ENCODE measurements at places on chromosomes 1 and 21.

GRCh38 chr1:100794748-100795645 is 75.5 kb downstream of the VCAM1 start:
- peak; percentile 54 for DNase-seq

DNA sequence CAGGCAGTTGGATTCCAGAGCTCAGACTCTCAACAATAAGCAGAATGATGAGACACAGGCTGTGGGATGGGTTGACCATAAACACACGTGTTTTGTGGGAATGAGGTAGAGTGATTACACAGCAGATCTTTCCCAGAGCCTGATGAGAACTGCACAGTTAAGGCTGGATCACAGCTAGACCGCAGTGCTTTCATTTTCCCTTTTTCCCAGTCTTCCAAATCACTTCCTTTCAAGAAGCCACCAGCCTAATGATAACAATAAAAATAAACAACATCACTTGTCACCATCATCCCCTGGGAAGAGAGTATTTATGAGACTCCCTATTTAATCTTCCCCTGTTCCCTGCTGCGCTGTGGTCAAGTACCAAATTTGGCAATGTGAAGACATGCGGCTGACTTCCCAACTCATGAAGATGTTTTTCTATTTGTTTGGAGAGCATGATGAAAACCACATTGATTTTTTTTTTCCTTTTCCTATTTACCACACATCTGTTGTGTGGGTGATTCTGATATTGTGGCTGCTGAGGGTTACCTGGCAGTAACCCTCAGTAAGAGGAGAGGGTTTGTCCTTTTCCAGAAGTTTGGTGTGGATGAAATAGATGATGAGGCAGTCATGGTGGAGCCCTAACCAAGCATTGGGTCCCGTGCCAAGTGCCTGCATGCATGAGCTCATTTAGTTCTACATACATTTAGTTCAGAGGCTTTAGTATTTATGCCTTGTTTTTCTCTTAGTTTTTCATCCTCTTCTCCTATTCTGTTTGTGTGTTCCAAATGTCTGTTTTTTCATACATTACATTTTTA is 248.9 kb upstream of the HOOK1 start:
- DNase-seq: no peak

DNA sequence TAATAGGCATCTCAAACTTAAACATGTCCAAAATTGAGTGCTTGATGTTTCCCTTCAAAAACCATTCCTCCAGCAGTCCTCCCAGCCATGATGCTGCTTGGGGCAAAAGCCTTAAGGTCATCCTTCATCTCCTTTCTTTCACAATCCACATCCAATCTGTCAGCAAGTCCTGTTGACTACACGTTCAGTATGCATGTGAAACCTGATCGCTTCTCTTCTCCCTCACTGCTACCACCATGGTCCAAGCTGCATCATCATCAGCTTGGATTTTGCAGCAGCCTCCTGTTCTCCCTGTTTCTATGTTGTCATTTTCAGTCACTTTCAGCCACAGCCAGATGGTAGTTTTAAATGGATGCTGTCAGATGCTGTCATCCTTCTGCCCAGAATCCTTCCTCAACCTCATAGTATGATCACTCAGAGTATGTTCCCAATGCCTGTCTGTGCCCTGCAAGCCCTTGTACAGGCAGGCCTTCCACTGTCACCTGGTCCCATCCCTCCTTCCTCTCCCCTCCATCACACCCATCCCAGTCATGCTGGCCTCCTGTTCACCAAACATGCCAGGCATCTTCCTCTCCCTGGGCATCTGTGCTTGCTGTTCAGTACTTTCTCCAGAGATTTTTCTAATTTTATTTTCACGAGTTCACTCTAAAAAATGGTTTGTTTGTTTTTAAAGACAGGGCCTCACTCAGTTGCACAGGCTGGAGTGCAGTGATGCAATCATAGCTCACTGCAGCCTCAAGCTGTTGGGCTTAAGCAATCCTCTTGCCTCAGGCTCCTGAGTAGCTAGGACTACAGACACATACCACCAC is 66.0 kb downstream of the SYDE2 start:
- no peak for DNase-seq

DNA sequence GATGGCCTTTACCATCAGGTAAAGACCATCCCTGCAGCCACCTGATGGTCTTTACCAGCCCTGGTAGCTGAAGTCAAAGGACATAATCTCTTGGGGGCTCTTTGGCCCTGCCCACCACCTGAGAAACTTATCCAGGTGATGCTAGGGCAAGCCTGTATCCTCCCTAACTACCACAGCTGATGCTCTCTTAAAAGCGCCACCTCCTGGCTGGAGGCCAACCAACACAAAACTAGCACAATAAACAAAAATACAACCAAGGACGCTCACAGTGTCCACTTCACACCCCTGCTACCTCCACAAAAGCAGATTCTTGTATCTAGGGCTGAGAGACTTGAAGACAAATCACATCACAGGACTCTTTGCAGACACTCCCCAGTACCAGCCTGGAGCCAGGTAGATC is 357.1 kb upstream of the POU3F1 start:
- no peak for DNase-seq

DNA sequence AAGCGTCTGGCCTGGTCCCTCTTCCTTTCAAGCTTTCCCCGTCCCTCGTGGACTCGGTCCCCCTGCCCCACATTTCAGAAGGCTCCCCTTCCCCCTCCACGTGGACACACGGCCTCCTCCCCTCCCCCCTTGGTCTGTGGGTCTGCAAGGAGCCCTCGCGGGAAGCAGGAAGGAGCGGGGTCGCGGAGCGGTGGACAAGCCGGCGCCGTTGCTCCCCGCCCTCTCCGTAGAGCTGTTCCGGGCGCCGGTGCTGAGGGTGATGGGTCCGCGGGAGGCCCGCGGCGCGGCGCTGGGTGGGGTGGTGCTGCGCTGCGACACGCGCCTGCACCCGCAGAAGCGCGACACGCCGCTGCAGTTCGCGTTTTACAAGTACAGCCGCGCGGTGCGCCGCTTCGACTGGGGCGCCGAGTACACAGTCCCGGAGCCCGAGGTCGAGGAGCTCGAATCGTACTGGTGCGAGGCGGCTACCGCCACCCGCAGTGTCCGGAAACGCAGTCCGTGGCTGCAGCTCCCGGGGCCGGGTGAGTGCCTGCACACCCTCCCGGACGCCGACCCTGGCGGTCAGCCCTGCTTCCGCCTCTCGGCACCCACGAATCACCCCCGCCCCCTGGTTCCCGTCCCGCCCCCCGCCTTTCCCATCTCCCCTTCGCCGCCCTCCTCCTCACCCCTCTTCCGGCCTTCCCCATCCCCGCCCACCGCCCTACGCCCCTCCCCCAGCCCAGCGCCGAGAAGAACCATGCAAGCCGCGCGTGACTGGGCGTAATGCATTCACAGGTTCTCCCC is 5.3 kb downstream of the FCRLB start:
- DNase-seq: peak; percentile 47

GRCh38 chr1:3504151-3504821 is 49.8 kb downstream of the ARHGEF16 start:
- no peak for DNase-seq

GRCh38 chr1:233945573-233945972 is 41.1 kb downstream of the SLC35F3 start:
- DNase-seq: no peak

DNA sequence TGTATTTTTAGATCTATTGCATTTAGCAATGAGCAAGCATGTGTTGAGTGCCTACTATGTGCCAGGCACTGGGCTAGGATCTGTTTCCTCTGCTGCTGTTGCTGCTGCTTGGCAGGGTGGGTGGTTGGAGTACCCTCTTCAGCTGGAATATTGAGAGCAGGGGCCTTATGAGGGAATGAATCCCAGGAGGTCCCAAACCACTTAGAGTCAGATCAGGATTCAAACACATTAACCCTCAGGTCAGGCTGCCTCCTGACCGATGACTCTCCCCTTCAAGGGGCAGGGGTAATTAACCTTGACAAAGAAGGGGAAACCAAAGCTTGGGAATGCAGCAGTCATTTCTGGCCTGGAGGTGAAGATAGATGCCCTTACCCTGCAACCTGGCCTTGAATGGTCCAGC is 138.0 kb downstream of the IGSF21 start:
- no peak for DNase-seq

- no peak for DNase-seq
Observed at GRCh38 chr1:43887748-43888147, 45.9 kb upstream of the ARTN start.

- DNase-seq: no peak
Observed at GRCh38 chr21:33278721-33279120, 12.6 kb downstream of the IL10RB start.

DNA sequence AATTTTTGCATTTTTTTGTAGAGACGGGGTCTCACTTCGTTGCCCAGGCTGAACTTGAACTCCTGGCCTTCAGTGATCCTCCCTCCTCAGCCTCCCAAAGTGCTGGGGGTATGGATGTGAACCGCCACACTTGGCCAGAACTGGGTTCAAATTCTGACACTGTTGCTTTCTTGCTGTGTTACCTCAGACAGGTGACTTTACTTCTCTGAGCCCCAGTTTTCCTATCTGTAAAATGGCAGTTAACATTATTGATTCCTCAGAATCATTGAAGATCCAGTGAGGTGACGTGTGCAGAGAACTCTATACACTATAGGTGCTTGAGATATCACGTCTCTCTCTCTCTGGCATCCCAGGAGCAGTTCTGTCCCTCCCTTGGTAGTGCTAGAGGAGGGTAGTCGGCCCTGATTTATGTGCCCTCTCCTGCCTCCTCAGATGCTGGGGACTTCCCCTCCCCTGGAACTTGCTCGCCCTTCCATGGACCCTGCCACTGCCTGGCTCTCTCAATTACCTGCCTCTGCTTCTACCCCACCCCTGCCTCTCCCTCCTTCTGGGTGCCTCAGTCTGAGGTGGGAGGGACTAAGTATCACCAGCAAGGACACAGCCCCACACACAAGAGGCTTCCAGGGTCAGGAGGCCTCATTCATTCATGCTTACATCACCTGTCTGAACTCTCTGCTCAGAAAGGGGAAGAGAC is 2.8 kb upstream of the HPCA start:
- DNase-seq: no peak

DNA sequence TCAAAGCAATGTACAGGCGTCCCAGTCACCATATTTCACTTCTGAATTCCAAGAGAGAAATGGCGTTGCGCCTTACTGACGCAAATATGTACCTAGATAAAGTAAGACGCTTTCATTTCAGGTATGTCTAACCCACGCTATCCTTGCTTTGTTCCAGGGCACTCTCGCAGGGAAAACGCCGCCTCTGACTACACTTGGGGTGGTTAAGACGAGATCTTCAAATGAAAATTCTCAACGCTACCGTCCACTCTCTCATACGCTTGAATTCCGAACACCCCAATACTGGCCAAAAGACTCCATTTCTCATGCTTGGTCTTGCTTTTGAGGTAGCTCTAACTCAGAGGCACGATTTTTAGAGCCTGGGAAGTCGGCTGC is 736 bp upstream of the ZMPSTE24 start:
- DNase-seq: no peak

GRCh38 chr1:223852337-223852736 is 6.6 kb upstream of the TP53BP2 start:
- DNase-seq: no peak

GRCh38 chr1:16124377-16125087 is 31.3 kb downstream of the EPHA2 start:
- no peak for DNase-seq

DNA sequence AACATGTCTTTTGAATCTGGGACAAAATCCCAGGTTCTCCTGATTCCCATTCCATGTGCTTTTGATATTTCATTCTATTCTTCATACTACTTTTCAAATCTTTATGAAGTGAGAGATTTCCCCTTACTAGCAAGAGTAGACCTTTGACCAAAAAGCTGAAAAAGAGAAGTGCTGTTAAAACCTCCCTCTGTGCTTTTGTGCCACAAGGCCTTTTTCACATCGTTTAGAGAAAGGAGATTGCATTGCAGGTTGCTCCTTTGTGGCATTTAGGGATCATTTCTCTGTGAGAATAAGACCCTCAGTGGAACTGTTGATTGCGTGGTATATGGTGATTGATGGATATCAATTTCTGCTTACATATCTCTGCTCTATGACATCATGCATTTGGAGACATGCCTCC is 148.8 kb downstream of the TGFB2 start:
- DNase-seq: no peak

- no peak for DNase-seq
Observed at GRCh38 chr1:189693140-189693539, 784.5 kb downstream of the BRINP3 start.

DNA sequence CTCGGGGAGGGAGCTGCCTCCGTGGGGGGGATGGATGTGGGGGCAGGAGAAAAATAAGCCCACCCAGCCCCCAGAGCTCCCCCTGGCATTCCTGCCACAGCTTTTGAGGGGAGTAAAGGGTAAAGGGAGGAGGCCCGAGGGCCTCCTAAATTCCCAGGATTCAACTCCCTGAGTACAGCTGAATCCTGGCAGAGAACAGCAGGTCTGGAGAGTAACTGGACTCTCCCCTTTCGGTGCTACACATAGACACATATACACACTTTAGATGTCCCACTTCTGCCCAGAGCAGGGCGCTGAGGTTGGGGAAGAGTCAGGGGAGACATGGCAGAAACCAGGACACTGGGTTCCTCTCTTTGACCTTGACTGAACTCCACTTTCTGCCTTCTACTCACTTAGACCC is 3.0 kb downstream of the KIRREL1 start:
- DNase-seq: no peak

DNA sequence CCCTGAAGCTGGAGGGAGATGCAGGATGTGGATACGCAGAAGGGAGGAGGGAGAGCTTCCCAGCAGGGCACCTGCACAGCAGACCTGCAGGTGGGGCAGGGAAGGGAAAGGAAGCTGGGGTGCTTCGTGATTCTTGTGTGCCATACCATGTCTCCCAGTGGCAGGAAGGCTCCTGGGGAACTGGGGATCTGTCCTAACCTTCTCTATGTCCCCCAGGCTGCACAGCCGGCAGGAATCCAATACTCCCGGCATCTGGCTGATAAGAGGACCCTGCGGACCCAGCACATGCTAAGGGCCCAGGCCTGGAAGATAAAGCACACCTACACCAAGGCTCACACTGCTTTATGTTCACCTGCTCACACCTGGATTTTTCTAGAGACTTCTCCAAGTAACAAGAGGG is 79.4 kb downstream of the ITPKB start:
- no peak for DNase-seq

GRCh38 chr21:24025101-24025500 is 1582.2 kb downstream of the MRPL39 start:
- DNase-seq: no peak

GRCh38 chr21:35664683-35665082 is 395.6 kb downstream of the SETD4 start:
- DNase-seq: no peak

GRCh38 chr1:94591823-94592570 is 50.4 kb upstream of the F3 start:
- no peak for DNase-seq
